ENCODE measurements at places on chromosomes 1 and 21.

GRCh38 chr1:224420106-224420505, 14.5 kb downstream of the WDR26 start:
- no peak for DNase-seq

- no peak for DNase-seq
Observed at GRCh38 chr1:78079580-78079979, 33.8 kb downstream of the GIPC2 start.

DNA sequence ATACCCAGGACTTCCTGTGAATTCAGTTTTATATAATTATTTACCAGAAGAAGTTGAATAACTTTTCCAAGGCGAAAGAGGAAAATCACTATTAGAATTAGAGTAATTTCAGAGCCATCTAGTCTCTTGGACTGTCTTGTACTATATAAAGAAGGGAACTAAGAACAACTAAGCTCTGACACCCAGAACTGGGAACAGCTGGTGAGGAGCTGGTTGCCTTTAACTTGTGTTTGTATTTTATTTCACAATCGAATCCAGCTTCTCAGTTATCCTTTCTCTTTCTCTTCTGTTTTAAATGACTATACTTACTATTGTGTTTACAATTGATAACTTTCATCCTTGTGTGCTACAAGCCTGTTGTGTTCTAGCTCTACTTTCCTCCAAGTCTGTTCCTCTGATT, 8.4 kb downstream of the SNX27 start:
- no peak for DNase-seq

DNA sequence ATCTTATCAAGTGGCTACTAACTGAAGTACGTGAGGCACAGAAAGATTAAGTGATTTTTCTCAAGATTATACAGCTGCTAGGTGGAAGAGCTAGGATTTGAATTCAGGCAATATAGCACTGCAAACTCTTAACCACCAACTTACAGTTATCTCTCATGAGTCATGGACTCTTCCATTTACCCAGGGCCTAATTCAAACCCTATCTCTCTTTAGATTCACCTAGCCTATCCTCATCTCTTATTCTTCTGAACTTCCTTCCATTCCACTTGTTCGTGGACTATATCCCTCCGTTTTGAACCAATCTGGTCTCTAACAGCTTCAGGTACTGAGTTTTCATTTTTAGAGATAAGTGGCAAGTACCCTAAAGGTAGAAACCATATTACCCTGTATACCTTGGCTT, 92.8 kb upstream of the DMRTA2 start:
- DNase-seq, result no peak

DNA sequence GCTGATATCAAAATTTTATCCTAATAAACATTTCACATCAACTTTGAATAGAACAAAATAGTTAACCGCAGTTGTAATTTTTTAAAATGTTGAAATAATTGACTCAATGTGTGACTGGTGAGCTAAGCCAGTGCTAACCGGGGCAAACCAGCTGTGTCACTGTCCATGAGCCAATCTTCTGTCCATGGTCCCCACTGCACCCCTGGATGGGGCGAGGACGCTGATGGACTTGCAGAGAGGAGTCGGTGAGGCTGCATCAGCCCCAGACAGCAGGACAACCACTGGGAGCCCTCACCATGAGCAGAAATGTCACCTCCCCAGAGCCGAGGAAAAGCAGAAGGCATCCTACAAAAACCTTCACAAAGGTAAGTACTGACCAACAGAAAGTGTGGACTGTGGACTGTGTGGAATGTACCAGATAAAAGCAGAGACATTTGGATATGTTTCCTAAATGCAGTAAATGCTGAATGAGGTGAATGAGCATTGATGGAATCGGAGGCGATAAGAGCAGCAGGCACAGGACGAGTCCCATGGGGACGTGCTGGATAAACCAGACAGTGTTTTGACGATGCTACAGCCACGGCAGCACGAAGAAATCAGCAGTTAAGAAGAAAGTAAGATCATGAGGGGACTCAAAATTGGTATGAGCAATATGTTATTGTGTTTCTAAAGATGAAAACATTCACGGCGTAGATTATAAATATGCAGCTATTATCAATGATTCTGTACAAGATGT, 115.0 kb upstream of the BACE2 start:
- no peak for DNase-seq

DNA sequence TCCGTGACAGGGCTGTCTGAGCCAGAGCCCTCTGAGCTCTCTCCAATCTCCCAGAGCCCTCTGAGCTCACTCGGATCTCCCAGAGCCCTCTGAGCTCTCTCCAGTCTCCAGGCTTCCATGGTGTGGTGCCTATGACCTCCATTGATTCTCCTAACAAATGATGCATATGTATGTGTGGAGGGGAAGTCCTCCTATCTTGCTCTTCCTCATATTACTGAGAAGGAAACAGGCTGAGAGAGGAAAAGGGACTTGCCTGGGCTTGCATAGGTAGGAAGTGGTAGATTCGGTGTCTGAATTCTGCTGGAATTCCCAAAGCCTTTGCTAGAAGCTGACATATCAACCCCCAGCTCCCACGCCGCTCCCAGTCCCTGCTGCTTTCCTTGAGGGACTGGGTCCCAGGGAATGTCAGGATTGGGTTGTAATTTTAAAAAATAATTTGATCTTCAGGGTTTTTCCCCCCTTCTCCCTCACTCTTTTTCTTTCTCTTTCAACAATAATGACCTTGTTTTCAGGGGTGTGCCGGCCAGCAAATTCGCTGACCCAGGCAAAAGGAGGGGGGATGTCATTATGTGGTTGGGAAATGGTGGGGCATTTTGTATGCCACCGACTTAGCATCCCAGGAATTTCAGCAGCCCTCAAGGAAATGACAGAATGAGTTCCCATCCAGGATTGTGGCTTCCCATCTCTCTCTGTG, 42.3 kb upstream of the RUNX3 start:
- no peak for DNase-seq

DNA sequence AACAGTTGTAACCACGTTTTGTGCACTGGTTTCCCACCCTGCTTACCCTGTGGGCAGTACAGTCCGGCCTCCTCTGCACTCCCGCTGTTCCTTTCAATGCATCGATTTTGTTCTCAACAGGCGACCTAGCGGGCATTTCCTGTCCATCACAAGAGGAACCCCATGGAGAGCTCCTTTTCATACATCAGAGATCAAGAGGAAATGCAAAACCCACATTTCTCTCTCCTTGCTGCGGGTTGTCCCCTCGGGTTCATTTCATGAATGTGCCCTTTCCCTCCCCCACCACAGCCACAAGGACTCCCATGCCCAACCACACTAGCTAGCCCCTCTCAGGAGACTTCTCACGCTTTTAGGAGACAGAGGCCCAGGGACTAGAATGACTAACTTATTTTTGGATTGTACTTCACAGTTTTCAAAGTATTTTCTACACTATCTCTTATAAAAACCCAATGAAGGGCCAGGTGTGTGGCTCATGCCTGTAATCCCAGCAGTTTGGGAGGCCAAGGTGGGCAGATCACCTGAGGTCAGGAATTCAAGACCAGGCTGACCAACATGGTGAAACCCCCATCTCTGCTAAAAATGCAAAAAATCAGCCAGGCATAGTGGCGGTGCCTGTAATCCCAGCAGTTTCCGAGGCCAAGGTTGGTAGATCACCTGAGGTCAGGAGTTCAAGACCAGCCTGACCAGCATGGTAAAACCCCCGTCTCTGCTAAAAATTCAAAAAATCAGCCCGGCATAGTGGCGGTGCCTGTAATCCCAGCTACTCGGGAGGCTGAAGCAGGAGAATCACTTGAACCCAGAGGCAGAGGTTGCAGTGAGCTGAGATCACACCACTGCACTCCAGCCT, 18.4 kb downstream of the ATP1A4 start:
- no peak for DNase-seq

DNA sequence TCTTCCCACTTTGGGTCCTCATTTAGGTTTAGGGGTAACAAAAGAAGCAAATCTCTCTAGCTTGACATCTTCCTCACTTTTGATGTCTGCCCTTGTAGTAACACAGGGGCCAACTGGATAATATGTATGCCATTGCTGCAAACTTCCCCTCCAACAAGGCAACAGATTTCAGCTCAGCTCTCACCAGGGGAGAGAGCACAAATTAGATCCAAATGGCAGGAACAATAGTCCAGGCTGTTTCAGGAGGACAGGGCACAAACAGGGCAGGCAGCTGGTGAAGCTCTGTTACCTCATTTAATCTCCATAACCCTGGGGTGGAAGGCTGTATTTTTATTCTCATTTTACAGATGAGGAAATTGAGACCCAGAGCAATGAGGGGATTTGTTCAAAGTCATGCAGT, 4.3 kb upstream of the PIK3R3 start:
- no peak for DNase-seq

GRCh38 chr1:93223023-93223675, 42.6 kb downstream of the CCDC18 start:
- DNase-seq, result no peak

- no peak for DNase-seq
Observed at GRCh38 chr1:99579691-99580172, 66.2 kb upstream of the PALMD start.
